ENCODE measurements at places on chromosomes 2 and 18. TPM values are rescaled to one million over a fixed set of nuclear protein-coding genes. Genes with fewer than 3 reads are reported as not detected.

Gene MARCHF4
- total RNA-seq = 0.12 TPM

Gene DCDC2C
- total RNA-seq = not detected

Gene OTOS
- not detected for total RNA-seq

Gene DNER
- 1.2 TPM for total RNA-seq

Gene FHL2
- 5.5 TPM for total RNA-seq

Gene TPO
- 0.21 TPM for total RNA-seq

Measured in lower lobe of right lung (tissue), 2 donors.